ENCODE measurements at places on chromosomes 4 and X. TPM values are rescaled to one million over a fixed set of nuclear protein-coding genes. Genes with fewer than 3 reads are reported as not detected.

GRCh38 chr4:9895333-9895705, 113.9 kb downstream of the DRD5 start:
- DNase-seq: no peak

GRCh38 chr4:125338814-125339213, 24.1 kb downstream of the FAT4 start:
- DNase-seq: no peak

- no peak for DNase-seq
Measured at GRCh38 chr4:83110970-83111750, 3.4 kb downstream of the PLAC8 start.

- no peak for DNase-seq
Measured at GRCh38 chr4:62366939-62367338, 1166.8 kb downstream of the ADGRL3 start.

Gene TMEM31
- not detected for total RNA-seq

DNA sequence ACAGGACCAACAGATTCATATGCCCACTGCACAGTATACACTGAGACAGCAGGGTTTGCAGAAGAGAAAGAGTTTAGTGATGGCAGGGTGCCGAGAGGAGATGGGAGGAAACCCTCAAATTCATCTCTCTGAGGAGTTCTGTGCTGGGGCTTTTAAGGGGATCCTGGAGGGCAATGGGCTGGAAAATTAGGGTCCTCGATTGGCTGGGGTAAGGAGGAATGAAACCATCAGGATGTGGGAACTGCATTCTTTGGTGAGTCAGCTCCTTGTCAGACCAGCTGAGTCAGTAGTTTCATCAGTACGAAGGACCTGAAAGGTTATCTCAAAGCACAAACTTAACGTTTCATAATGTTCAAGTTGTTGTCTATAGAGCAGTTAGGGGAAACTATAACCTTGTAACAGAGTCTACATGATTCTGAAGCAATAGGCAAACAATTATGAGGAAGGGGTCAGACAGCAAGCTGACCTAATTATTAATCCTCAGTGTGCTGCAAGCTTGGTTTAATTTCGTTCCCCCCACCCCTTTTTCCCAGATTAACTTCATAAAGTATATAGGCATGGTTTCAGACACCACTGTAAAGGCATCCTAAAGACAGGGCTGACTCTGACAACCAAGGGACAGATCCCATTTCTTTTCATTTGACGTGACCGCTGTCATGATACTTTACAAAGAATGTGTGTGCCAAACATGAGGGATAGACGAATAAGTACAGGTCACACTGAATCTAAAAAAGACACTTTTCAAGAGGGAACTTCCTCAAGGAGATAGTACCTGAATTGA, 1.5 kb upstream of the MSMO1 start:
- DNase-seq: no peak

Gene SLBP
- 12.1 TPM for total RNA-seq

DNA sequence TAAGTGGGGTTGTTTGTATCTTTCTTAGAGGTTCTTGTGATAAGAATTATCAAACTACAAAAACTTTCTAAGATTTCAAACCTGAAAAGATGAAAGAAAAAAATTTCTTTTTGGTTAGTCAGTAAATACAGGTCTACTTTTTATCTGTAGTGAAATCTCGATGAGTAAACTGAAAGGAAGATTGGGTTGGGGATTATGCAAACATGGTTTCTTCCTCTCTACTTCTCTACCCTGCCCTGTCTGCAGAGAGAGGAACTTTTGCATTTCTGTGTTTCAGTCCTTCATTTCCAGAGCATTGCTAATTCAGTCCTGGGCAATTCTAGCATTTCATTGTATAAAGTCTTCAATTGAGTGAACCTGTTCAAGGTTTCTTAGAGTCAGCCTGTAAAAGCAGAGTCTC, 51.6 kb upstream of the IL2 start:
- no peak for DNase-seq

All from cardiac septum (tissue), 1 donor.